ENCODE measurements at places on chromosomes 4 and X. TPM values are rescaled to one million over a fixed set of nuclear protein-coding genes. Genes with fewer than 3 reads are reported as not detected.

VSIG4 gene
- not detected for polyA plus RNA-seq

TLR10 gene
- not detected for polyA plus RNA-seq

C4orf51 gene
- not detected for polyA plus RNA-seq

HSFX1 gene
- polyA plus RNA-seq = 0.21 TPM

DACH2 gene
- polyA plus RNA-seq = 0.61 TPM

KCND1 gene
- polyA plus RNA-seq = 1.5 TPM

SHROOM2 gene
- 9.9 TPM for polyA plus RNA-seq

Measured in AG04450 (cell line).